ENCODE measurements at places on chromosomes 11 and 22.

GRCh38 chr22:21726650-21727049 lies 8.9 kb downstream of the YPEL1 start:
- DNase-seq = no peak

- DNase-seq = no peak
Observed at GRCh38 chr11:70948855-70949531, 303.4 kb downstream of the SHANK2 start.

GRCh38 chr11:124868331-124869274 lies 3.4 kb downstream of the ROBO3 start:
- no peak for DNase-seq

DNA sequence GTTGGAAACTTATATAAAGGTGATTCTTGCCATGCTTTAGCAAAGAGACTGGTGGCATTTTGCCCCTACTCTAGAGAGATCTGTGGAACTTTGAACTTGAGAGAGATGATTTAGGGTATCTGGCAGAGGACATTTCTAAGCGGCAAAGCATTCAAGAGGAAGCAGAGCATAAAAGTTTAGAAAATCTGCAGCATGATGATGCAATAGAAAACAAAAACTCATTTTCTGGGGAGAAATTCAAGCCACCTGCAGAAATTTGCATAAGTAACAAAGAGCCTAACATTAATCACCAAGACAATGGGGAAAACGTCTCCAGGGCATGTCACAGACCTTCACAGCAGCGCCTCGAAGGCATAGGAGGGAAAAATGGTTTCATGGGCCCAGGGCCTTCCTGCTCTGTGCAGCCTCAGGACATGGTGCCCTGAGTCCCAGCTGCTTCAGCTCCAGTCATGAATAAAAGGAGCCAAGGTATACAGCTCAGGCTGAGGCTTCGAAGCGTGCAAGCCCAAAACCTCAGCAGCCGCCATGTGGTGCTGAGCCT lies 83.4 kb downstream of the MRTFA start:
- no peak for DNase-seq

DNA sequence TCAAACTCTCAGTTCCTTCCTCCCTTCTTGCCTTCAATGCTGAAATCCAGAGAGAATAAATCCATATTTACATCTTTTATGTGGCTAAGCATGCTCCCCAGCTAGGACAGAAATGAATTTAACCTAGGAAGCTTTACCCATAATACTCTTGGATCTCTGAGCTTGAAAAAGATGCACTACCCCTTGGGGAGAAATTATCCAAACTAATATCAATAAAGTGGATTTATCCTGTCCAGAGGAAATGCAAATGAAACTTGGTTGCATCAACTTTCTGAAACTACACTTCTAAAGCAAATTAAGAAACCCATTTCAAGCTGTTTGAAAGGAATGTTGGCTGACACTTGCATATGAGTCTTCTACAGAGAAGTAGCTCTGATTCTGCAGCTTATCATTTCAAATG lies 347.9 kb downstream of the TTC28 start:
- no peak for DNase-seq

DNA sequence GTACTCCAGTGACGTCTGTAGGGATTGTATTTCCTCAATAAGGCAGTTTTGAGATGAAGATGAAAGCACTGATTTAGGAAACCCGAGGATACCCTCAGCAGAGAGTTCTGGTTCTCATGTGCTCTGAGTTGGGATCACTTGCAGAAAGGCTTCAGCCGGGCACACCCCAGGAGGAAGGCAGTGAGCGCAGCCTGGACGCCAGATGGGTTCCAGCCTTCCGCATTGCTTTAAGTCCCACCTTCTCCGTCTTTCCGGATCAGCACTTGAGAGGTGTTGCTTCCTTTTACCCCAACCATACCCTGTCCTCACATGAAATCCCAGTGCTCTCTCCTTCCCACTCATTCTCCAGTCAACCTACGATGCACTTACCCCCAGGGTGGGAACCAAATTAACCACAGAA lies 239.5 kb upstream of the CADM1 start:
- no peak for DNase-seq

- no peak for DNase-seq
Observed at GRCh38 chr22:27970596-27971220, 51.7 kb upstream of the PITPNB start.

GRCh38 chr11:61290905-61291690 lies 4.0 kb downstream of the VWCE start:
- no peak for DNase-seq

DNA sequence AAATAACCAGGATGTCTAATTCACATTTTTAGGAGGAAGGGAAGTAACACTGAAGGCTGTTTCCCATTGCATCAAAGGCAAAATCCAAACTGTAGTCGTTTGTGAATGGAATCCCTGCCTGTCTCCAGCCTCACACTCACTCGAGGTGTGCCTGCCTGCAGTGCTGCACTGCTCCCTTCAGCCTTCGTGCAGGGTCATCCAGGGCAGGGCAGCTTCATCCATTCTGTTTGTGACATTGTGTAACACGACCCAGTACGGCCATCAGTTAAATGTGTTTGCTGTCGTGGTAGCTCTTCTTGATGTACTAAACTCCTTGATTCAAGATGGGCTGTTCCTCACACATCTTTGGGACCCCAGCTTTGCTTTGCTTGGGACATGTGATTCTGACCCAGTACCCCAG lies 34.3 kb downstream of the LDLRAD3 start:
- no peak for DNase-seq

- DNase-seq = no peak
Observed at GRCh38 chr11:69938206-69938605, 119.0 kb upstream of the FGF3 start.

GRCh38 chr11:47035108-47035507 lies 98.5 kb downstream of the CSTPP1 start:
- no peak for DNase-seq

DNA sequence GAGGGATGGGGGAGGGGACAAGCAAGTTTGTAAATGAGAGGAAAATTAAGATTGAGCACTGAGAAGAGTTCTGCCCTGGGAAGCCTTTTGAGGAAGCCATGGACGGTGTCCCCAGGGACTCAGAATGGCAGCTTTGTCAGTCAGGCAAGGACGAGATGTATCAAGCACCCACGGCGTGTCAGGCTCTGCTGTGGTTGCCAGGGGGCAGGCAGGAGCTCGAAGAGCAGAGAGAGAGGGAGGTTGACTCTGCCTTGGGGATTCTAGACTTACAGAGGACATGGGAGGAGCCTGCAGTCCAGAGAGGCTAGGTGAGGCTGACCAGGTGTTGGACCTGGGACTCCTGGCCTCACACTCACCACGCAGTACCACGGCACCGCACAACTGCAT lies 29.1 kb upstream of the SYT7 start:
- no peak for DNase-seq

DNA sequence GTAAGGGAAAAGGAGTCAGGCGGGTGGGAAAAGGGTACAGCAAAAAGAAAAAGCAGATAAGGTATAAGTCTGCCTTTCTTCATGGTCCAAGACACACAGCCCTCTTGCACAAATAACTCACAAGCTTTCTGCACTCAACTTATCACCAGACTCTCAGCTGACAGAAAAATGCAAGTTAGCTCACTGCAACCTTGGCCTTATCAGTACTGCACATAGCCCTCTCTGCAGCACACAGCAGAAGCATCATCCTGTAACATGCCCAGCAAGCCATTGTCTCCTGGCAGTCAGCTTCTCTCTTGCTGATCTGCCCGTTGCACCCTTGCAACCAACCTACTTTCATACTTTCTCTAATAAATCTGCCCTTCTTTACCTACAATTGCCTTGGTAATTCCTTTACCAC lies 5.8 kb downstream of the ZBTB44 start:
- DNase-seq = no peak

- DNase-seq = no peak
Observed at GRCh38 chr11:120882175-120882574, 141.7 kb upstream of the TBCEL start.

DNA sequence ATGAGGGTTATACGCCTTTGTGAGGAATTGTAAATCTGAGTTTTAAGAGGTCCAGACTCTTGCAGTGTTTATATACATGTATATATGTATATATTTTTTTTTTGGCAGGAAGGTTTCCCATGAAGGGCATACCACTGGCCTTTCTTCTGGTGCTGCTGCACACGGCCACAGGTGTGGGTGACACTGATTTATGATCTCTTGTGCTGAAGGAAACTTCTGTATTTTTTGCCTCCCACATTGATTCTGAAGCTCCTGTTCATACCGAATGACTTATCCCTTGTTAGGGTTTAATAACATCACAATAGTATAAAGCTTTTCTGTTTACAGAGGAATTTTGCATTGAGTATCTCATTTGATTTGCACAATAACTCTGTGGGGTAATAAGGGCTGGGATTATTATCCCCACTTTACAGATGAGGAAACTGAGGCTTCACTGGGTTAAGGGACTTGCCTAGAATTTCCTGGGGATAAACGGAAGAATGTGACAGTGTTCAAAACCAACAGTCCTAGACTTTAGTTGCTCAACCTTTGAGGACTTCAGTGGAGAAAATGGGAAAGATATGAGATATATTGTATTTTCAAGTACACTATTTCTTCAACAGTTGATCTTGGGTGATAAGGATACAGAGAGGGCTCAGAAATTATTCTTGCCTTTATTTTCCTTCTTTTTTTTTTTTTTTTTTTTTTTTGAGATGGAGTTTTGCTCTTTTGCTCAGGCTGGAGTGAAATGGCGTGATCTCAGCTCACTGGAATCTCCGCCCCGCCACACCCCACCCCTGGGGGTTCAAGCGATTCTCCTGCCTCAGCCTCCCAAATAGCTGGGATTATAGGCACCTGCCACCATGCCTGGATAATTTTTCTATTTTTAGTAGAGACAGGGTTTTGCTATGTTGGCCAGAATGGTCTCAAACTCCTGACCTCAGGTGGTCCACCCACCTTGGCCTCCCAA lies 70.1 kb downstream of the MICAL2 start:
- no peak for DNase-seq

- DNase-seq = no peak
Observed at GRCh38 chr11:78533399-78533798, 41.3 kb downstream of the NARS2 start.

- no peak for DNase-seq
Observed at GRCh38 chr11:6892400-6892799, at the start of gene OR2D2. OR2D2 (minus strand) TSS chr11:6892500; CDS start chr11:6892500, 0 bp downstream.

- peak; percentile 54 for DNase-seq
Observed at GRCh38 chr11:72295471-72295870, 51.5 kb upstream of the PHOX2A start.

GRCh38 chr22:25395468-25395867 lies 169.0 kb upstream of the GRK3 start:
- no peak for DNase-seq

DNA sequence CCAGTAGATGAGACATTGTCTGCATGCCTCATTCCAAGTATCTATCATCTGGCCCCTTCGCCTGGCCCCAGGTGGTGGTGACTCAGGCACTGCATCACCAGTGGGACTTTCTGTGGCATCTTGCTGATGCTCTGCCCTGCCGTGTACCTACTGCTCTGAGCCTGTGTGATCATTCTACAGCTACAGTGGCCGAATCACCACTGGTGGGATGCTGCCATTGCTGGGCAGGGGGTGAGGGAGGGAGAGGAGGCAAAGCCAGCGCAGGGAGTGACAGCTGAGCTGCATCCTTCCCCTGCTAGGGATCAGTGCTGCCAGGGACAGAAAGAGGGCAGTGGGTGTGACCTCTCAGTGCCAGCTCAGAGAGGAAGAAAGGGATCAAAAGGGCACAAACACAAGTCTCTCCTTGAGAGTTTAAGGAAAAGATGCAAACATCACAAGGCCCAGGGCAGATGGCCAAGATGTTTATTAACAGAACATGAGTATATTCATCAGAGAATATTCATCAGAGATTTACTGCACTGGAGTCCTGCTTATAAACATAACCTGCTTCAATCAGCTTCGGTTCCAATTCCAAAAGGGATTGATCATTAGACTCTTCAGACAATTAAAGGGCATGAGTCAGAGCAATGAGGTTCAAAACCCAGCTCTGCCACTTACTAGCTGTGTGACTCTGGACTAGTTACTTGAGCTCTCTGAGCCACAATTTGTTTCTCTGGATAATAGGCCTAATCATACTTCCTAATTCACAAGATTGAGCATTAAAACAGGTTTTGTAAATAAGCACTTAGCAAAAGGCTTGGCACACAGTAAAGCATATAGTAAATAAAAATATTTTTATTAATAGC lies 109.8 kb downstream of the NAT10 start:
- DNase-seq = no peak

GRCh38 chr11:80718611-80719291 lies 1277.9 kb upstream of the TENM4 start:
- no peak for DNase-seq

- DNase-seq = no peak
Observed at GRCh38 chr22:43860831-43861230, 1.5 kb downstream of the SULT4A1 start.

GRCh38 chr11:122307476-122308035 lies 191.5 kb upstream of the BLID start:
- no peak for DNase-seq

GRCh38 chr22:20763630-20764470 lies 10.1 kb upstream of the SERPIND1 start:
- no peak for DNase-seq

GRCh38 chr11:17927681-17928343 lies 85.0 kb downstream of the SERGEF start:
- DNase-seq = no peak

DNA sequence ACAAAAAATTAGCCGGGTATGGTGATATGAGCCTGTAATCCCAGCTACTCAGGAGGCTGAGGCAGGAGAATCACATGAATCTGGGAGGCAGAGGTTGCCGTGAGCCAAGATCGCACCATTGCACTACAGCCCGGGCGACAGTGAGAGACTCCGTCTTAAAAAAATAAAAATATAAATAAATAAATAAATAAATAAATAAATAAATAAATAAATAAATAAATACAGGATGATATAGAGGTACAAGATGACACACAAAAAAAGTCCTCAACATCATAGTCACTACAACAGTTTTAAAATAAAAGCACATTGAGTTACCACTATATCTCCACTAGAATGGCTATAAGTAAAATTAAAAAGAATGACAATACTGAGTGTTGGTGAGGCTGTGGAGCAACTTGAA lies 97.8 kb downstream of the ALX4 start:
- DNase-seq = no peak

GRCh38 chr11:61174949-61175348 lies 13.7 kb upstream of the VPS37C start:
- no peak for DNase-seq

DNA sequence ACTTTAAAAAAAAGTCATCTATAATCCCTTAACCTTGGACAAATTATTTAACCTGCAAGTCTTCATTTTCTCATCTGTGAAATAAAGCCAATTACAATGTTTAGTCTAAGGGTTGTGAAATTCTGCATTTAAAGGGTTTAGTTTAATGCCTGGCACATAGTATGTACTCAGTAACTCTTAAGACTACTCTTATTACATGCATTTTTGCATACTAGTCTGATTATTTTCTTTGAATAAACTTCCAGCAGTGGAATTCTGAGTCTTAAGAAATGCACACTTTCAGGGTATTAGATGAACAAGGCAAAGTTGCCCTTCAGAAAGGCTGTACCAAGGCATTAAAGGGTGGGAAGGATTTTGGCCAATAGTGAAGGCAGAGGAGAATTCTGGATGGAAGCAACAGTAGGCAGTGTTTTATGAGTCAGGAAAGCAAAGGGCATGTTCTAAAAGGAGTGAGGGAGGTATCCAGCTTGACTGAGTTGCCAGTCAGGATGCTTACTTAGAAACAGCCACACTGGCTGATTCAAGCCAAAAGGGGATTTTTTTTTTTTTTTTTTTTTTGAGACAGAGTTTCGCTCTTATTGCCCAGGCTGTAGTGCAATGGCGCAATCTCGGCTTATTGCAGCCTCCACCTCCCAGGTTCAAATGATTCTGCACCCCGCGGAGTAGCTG lies 50.5 kb downstream of the SWAP70 start:
- DNase-seq = no peak

GRCh38 chr11:45368697-45369096 lies 82.6 kb upstream of the SYT13 start:
- no peak for DNase-seq

GRCh38 chr11:107043242-107044006 lies 25.1 kb upstream of the GUCY1A2 start:
- DNase-seq = no peak

Data from suprapubic skin (tissue), 4 donors.